ENCODE measurements at places on chromosomes 5 and 9.

GRCh38 chr5:17735761-17736160 lies 101.5 kb downstream of the TAF11L14 start:
- no peak for DNase-seq

DNA sequence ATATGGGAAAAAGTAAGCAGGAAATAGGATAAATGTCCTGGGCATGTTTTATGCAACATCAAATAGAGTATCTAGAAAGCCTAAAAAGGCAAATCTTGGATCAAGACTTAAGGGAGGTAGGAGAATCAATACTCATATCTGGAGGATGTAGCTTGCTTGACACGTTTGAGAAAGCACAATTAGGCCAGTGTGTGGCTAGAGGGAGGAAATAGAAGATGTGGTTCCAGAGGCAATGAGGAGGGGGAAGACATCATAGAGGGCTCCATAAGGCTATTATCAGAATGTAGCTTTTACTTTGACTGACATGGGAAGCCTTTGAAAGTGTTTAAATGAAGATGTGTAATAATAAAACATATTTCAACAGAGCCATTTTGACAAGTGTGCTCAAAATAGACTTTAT lies 200.7 kb upstream of the CDH12 start:
- DNase-seq: no peak

DNA sequence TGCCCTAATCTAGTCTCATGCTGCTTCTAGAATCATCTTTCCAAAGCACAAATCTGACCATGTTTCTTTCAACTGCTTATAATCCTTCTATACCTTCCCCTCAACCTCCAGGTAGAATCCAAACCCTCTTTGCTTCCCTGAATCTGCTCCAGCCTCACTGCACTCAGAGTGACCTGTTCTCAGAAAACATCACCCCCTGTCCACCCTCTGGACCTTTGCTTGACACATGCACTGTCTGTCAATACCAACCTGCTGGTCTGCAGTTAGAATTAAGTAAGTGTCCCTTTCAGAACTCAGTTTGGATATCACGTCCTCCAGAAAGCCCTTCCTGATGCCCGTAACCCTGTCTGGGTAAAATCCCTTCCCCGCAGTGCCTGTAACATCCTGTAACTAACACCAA lies 63.1 kb downstream of the SH3TC2 start:
- DNase-seq: no peak

DNA sequence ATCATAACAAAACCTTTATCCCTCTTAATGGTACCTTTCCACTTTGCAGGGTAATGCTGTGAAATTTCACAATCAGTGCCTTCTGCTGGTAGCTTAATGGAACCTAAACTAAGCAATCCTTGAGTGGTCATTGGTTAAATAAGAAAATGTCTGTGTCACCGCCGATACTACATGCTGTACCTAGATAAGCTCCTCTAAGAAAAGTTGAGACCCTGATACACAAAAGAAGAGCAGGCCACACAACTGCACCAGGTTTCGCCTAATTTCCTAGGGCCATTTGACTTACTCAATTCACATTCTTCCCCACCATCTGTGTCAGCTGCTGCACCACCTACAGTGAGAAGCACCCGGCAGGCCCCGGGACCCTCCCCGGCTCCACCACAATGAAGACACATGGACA lies 9.0 kb upstream of the EDF1 start:
- DNase-seq: no peak

DNA sequence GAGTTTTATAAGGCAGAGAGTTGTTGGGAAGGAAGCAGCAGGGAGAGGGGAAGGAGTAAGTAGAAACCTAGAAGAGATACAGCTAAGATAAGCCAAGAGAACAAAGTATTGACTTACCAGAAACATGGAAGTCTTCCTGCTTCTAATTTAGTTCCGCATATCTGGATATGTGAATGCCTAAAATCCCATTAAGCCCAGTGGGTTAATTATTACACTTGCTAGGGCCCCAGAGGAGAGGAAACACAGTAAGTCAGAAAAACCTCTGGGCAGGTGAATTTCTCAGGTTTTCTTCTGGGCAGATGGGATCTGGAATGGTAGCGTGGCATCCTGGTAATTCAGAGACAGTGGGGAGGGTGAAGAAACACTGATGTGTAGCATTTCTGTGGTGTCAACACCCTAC lies 104.7 kb upstream of the GABRP start:
- no peak for DNase-seq

GRCh38 chr9:85451680-85452079 lies 290.1 kb downstream of the AGTPBP1 start:
- no peak for DNase-seq
